ENCODE measurements at places on chromosomes 16 and 17. TPM values are rescaled to one million over a fixed set of nuclear protein-coding genes. Genes with fewer than 3 reads are reported as not detected.
A peak's percentile ranks its signal among the peaks of the same experiment; 100 is the strongest.

Gene ABCC12
- not detected for total RNA-seq

Gene TBC1D3
- not detected for total RNA-seq

GRCh38 chr17:6079155-6079888 is 9.1 kb downstream of the WSCD1 start:
- H3K4me3 ChIP-seq = no peak overlapping the region
- H3K4me1 ChIP-seq = no peaks in the 10 kb centered on the region
- H3K27ac ChIP-seq = no peak overlapping the region
- H3K27me3 ChIP-seq = no peaks in the 10 kb centered on the region

GRCh38 chr17:50953831-50954601 is 87.9 kb upstream of the TOB1 start:
- peak; percentile 64 for DNase-seq
- H3K36me3 ChIP-seq = no peaks in the 10 kb centered on the region
- H3K27ac ChIP-seq = peak overlapping the region; percentile 36
- H3K27me3 ChIP-seq = no peaks in the 10 kb centered on the region
- peaks cover 30% of the 10 kb centered on the region for H3K4me1 ChIP-seq
- H3K4me3 ChIP-seq = no peak overlapping the region

GRCh38 chr17:42750739-42751344 is 6.0 kb upstream of the EZH1 start:
- no peak overlapping the region for H3K4me3 ChIP-seq
- peak overlapping the region; percentile 64 for H3K27ac ChIP-seq
- no peak for DNase-seq
- no peaks in the 10 kb centered on the region for H3K27me3 ChIP-seq
- peaks cover 13% of the 10 kb centered on the region for H3K4me1 ChIP-seq
- no peaks in the 10 kb centered on the region for H3K36me3 ChIP-seq

DNA sequence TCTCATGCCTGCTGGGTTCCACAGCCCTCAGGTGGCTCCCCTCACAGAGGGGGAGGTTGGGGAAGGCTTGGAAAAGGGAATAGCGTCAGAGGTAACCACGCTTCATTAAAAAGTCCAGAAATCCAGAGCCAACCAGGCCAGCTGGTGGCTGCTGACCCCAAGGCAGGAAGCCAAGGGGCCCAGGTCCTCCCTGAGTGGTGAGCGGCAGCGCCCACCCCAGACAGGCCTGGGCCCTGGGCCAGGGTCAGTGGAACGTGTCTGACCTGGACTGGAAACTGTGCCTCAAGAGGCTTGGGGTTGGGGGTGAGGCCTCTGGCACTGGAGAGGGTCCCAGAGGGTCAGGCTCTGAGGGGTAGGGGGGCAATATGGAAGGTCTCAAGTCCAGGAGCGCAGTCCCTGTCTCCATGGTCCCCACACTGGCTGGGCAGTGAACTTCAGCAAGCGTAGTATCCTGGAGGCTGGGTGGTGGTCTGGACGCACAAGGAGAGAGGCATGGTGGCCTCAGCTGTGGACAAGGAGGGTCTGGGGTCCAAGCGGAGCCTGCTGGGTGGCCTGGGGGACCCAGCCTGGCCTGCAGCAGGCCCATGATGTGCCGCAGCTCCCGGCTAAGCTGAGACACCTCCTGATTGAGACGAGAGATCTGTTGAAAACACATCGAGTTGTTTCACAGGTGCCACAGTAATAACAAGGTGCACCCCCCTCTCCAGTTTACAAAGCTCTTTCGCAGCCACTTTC is 5.2 kb upstream of the RAB5C start:
- no peak overlapping the region for H3K4me3 ChIP-seq
- H3K27me3 ChIP-seq = no peaks in the 10 kb centered on the region
- H3K36me3 ChIP-seq = no peaks in the 10 kb centered on the region
- DNase-seq = no peak
- H3K27ac ChIP-seq = no peak overlapping the region
- H3K4me1 ChIP-seq = peaks cover 2% of the 10 kb centered on the region

DNA sequence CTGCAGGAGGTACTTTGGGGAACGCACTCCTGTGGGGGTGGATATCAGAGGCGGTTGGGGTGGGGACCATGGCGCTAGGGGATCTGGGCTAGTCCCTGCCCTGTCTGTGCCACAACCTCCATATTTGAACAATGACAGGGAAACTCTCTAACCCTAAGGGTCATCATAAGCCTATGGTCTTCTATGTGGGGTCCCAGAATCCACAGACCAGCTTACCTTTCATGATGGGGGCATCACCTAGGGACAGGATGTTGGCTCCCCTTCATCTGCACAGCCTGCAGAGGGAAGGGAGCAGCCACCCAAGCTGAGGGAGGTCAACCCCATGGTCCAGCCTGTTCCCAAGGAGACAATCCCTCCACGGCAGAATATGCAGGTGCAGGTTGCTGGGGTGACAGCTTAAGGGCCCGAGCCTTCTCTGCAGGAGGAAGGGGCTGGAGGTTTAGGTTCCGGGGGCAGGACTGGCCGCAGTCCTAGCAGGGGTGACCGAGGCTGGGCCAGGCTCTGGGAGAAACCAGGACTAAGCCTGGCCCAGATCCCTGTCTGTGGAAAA is 1.7 kb downstream of the ORAI3 start:
- H3K4me1 ChIP-seq = peaks cover 10% of the 10 kb centered on the region
- no peaks in the 10 kb centered on the region for H3K27me3 ChIP-seq
- DNase-seq = peak; percentile 46
- H3K4me3 ChIP-seq = no peak overlapping the region
- H3K36me3 ChIP-seq = no peaks in the 10 kb centered on the region

Gene SLC35G6
- total RNA-seq = not detected

DNA sequence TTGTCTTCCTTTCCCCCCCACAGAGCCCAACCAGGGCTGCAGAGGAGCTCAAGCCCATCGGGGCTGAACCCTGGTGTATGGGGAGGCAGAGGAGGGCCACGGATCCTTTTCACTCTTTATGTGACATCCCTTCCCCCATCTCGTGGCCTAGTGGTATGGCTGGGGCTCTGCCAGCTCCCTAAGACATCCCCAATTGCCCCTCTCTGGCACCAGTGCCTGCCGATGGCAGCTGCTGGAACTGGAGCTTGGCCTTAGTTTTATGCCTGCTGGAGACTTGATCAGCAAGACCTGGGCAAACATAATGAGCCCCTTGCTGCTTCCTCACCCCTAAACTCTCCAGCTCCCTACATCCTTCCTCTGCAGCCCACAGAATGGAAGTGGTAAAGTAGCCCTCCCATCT is 8.0 kb upstream of the TOP2A start:
- DNase-seq = no peak
- no peaks in the 10 kb centered on the region for H3K27me3 ChIP-seq
- no peaks in the 10 kb centered on the region for H3K4me1 ChIP-seq
- H3K27ac ChIP-seq = no peak overlapping the region
- no peak overlapping the region for H3K4me3 ChIP-seq

GRCh38 chr17:77815127-77815905 is 143.2 kb upstream of the TNRC6C start:
- H3K4me3 ChIP-seq = no peak overlapping the region
- no peak overlapping the region for H3K27ac ChIP-seq
- H3K4me1 ChIP-seq = peaks cover 2% of the 10 kb centered on the region

GRCh38 chr17:36941265-36942010 is 4.2 kb downstream of the LHX1 start:
- peaks cover 5% of the 10 kb centered on the region for H3K4me1 ChIP-seq
- H3K4me3 ChIP-seq = no peak overlapping the region
- no peak for DNase-seq
- no peak overlapping the region for H3K27ac ChIP-seq
- no peaks in the 10 kb centered on the region for H3K36me3 ChIP-seq

GRCh38 chr17:42342242-42343008 is 45.8 kb downstream of the STAT3 start:
- no peak overlapping the region for H3K4me3 ChIP-seq
- H3K36me3 ChIP-seq = no peaks in the 10 kb centered on the region
- no peaks in the 10 kb centered on the region for H3K27me3 ChIP-seq
- no peak overlapping the region for H3K27ac ChIP-seq
- H3K4me1 ChIP-seq = no peaks in the 10 kb centered on the region

DNA sequence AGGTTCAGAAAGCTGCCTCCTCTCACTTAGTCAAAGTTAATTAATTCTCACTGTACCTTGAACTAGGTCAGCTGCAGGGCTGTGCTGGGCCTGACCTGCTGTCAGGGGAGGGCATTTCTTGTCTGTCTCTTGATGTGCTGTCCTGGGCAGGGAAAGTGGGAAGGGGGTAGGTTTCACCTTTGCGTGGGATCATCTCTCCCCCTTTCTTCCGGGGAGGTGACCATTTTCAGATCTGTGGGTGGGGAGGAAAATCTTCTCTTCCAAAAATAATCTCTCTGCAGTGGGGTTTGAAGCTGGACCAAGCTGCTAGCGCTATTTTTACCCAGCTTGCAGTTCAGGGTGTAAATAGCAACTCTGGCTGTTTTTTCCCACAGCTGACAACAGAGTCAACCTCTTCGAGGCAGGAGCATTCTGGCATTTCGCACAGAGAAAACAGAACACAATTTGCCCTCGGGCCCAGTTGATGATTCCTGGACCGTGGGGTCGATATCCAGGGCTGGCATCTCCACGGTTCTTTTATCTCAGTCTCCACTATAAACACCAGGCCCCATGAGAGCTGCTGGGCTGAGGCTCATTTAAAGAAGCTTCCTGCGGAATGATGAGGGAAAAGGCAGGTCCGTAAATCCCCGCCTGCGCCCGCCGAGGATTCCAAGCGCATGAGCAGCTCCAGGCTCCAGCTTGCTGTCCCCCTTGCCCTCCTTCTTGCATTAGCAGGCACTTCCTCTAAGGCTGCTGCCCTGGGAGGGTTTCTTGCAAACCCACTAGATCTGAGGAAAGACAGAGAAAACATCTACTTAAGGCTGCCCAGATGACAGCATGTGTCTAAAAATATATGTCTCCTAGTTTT is 93.9 kb downstream of the YPEL2 start:
- peak; percentile 57 for DNase-seq
- no peak overlapping the region for H3K4me3 ChIP-seq
- H3K27ac ChIP-seq = peak overlapping the region; percentile 53
- peaks cover 13% of the 10 kb centered on the region for H3K4me1 ChIP-seq

DNA sequence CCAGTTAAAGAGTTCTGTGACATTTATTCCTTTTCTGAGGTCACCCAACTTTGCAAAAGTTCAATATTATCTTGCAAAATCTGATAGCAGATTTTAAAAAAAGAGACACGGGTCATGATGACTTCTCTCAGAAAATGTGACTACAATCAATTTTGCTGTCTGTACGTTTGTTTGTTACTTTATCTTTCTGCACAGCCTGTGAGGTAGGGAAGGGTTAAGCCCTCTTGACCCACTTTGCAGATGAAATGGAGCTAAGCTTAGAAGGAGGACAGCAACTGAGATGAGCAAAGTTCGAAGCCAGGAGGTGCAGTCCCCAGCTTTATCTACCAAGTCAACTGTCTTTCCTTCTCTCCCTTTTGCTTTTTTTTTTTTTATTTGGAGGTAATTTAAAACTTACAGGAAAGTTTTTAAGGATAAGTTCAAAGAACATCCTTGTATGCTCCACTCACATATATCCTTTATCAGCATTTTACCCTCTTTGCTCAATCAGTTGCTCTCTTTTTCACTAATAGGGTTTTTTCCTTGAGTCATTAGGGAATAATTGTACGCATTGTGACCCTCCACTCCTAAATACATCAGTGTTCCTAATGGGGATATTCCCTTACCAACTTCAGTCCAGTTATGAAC is 86.8 kb downstream of the MSI2 start:
- H3K4me3 ChIP-seq = no peak overlapping the region
- peaks cover 3% of the 10 kb centered on the region for H3K4me1 ChIP-seq
- no peak overlapping the region for H3K27ac ChIP-seq
- no peaks in the 10 kb centered on the region for H3K27me3 ChIP-seq

Gene MT1G
- total RNA-seq = not detected

All from ovary (tissue), 10 donors.